Islet precursor cell (in vitro differentiated cells): ENCODE measurements at places on chromosomes 5 and 9.

DNA sequence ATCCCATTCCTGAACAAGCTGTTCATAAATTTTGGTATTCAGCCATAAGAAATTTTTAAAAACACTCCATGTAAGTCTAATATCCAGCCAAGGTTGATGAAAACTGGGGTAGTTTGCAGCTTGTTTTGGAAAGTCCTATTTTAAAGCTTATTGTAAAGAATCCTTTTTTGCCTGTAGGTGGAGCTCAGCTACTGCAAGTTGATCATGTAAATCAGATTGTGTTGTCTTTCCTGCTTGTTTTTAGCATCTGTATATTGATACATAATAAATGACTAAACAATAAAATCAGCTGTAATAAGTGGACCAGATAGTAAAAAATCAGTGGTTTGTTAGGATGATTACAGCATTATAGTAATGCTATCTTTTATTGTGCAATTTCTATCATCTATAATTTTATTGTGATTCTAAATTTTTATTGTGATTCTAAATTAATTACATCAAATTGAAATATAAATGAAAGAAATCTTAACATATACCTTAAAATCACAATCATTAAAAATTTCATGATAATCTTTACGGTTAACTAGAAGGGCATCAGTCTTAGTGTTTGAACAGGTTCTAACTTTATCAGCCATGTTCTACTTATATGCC lies 42.4 kb downstream of the CWC27 start:
- no peak for DNase-seq

DNA sequence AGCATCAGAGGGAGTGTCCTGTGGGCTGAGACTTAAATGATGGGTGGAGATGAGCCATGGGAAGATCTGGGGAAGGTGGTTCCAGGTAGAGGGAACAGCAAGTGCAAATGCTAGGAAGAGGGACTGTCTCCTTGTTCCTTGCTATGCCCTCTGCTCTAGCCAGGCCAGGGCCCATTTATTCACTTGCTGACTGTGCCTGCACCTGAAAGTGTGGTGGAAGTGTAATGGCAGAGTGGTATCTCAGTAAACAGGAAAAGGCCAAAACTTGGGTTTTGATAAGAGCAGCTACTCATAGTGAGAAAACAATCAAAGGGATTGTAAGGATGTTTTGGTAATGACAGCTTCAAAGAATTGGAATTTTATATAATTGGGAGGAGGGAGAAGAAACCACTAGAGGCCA lies 32.4 kb downstream of the TLE4 start:
- no peak for DNase-seq

GRCh38 chr9:92720209-92720765 lies 44.3 kb downstream of the BICD2 start:
- no peak for DNase-seq

DNA sequence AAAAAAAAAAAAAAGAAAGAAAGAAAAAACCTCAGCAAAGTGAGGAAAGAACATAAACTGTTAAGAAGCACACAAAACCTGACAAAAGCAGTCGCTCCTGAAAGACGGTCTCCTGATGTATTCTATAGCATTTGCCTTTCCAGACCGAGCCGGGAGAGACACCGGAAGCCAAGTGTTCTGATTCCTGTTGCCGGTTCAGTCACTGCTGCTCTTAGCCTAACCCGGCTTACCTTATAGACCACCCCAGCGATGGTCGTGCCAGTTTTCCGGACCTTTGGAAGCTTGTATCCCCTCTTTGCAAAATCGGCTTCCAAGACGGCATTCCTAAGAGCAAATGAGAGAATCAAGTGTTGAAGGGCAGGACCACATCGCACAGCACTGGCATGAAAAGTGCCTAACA lies 630 bp downstream of the PSMB7 start:
- DNase-seq: no peak

- no peak for DNase-seq
These were observed 8.1 kb downstream of the SETD9 start for GRCh38 chr5:56917534-56917933.

DNA sequence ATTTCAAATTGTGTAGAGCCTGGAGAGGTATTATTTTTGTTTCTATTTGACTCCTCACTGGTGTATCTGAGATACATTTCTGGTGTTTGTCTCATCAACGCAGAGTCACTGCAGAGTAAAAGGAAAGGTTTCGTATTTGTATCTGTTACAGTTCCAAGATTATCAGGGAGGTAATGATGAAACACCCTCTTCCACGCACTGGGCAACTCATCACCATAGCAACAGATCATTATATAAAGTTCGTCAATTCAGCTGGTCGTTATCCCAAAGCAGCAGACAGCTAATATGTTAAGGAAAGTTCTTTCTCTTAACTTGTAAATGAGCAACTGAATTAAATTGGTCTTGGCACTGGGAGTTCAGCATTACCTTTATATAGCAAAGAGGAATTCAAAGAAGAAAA lies 513.5 kb downstream of the MTRR start:
- DNase-seq: no peak

DNA sequence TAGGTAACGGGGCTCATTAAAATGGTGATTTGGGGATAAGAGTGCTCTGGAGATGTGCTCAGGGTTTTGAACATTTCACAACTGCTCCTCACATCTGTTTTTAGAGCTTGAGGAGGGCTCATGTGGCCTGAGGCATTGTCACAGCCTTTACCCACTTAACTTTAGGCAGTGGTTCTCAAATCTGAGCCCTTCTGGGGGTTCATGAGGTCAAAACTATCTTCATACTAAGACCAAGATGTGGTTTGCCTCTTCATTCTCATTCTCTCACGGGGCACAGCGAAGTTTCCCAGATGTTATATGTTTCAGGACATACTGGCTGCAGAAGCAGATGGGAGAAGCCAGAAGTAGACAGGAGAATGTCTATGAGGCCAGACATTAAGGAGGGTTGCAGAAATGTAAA lies 38.4 kb downstream of the STXBP1 start:
- no peak for DNase-seq

DNA sequence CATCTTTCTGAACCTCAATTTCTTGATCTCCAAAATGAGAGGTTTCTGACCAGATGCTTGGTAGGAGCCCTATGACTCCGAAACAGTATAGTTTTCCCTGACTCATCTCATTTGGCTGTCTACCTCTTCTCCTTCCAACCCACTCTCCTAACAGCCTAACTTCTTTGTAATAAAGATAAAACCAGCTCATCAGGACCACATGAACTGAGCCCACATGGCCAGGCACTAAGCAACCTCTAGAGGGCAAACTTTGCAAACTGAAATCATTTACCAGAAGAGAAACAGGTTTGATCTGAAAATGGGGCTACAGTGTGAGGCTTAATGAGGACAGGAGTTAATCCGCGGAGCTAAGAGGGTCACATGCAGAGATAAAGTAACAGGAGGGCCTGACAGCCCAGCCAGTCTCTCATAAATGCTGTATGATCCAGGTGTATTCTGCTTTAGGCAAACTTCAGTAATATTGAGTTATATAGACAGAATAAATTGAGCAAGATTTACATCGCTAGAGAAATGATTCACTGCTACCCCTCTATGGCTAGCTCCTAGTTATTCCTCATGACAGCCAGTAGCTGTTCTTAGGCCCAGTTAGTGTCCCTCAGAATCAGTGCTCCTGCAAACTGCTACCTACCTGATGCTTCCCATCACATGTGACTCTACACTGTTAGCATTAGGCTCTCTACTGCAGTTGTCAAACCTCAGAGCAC lies 64.6 kb downstream of the ABCA1 start:
- DNase-seq: peak; percentile 81

DNA sequence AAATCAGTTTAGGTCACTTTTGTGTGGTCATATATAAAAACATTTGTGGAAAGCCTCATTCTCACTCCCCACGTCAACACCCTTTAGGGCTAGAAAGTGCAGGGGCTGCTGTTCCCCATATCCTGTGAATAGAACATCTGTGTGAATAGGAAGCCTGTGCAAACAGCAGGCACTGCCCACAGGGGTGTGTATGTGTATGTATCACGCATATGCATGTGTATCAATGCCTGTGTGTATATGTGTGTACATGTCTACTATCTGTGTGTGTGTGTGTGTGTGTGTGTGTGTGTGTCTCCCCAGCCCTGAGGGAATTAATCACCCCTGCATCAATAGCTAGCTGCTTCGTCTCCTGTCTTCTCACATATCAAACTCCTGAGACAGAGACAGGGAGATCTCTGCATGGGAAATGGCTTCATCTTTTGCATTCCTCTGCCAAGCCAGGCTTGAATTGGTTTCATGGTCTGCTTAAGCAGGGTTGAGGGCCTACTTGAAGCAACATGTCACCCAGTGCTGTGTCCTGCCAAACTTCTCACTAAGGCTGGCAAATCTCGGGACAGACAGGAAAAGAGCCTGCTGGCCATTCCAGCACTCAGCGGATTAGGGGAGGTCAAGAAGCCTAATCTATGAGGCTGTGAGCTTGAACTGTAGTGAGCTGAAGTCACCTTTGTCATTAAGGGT lies 265.8 kb downstream of the ADAMTSL1 start:
- no peak for DNase-seq

- DNase-seq: no peak
These were observed 34.8 kb upstream of the PRDM12 start for GRCh38 chr9:130629443-130630070.

- no peak for DNase-seq
These were observed 81.1 kb upstream of the TNFAIP8 start for GRCh38 chr5:119274767-119275130.

DNA sequence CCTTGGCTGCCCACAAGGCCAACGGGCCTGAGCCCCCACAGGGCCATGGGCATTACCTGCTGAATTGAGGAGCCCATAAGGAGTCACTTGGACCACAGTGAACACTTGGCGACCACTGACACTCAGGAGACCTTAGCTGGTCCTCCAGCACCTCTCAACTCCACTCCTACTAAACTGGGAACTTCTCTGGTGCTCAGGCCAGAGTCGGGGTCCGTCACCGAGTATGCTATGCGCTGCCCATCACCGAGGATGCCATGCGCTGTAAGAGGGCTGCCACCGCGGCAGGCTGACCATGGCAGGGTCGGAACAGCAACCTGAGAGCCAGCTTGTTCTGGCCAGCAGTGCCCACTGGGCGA lies 600 bp upstream of the SQSTM1 start:
- DNase-seq: no peak

- DNase-seq: peak; percentile 94
These were observed 295.4 kb downstream of the CSNK1G3 start for GRCh38 chr5:123807177-123807945.

DNA sequence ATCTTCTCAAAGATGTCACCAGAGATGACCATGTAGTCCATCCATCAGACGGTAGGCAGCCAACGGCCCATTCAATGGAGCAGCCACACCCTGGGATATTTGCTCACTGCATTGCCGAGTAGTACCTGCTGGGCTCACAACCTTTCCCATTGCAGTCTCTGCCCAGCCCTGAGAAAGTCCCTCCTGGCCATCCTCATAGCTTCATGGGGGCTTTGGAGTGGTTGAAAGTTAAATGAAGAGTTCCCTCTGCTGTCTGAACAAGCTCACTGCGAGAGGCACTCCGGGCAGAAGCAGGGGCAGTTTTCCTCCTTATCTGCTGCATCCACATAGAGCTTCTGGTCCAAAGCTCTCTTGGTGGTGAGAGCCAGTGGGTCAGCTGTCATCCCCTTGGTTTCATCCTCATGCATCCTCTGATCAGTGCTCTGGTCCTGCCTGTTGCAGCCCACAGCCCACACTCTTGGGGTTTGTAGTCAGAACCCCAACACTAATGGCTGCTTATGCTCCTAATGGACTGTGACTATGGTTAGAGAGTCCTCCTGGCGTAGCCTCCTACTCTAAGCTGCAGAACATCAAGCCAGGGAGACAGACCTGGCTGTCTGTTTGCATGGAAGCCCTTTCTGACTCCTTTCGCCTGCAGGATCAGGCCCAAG lies 23.3 kb downstream of the TNFSF8 start:
- peak; percentile 93 for DNase-seq

- DNase-seq: no peak
These were observed 229.7 kb downstream of the EPB41L4A start for GRCh38 chr5:112189391-112189790.

DNA sequence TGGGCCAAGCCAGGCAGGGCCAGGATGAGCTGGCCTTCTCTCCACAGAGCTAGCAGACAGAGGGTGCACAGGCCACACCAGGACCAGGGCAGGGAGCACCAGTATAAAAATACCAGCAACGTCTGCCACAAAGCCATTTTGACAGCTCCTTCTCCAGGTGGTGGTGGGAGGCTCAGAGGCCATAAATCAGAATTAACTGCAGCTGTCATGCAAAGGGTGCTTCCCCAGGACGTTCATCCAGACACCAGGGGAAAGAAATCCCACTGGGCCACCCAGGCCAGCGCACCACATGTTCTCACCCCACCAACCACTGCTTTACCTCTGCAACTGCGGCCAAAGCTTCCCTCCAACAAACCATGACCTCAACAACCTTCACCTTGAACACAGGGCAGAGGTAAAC lies 403.7 kb upstream of the TRPC7 start:
- DNase-seq: no peak

GRCh38 chr9:112542593-112543292 lies 56.1 kb downstream of the KIAA1958 start:
- DNase-seq: no peak

DNA sequence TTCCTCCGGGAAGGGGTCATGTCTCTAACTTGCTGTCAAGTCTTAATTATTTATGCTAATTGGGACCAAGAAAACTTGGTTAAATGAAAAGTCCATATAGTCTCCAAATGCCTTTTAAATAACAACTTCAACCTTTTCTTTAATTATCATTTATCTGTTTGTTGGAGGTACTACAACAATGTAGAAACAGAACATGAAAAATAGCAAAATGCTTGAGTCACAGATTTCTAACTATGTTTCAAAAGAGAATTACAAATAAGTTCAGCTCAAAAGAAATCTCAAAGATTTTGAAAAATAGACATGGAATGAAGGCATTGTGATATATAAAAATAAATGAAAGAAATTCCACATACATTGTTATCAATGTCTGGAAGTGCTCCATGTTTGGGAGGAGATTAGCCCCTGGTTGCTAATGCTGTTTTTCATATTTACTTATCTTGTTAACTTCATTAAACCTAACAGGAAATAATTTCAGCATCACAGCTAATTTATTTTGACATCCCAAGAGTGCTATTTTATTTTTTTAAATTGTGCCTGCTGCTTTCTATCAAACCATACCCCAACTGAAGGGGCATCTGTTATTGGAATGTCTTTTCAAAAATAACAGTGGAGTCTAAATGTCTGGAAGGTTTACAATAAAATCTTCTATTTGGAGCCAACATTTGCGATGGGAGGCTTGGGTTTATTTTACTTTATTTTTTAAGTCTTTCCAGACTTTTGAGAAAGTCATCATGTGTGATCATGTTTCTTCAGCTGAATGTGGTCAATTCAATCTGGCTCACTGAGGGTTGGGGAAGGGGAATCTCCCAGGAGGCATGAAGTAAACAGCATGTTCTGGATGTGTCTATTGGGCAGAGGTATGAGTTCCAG lies 53.1 kb upstream of the ANKRD55 start:
- DNase-seq: no peak

- no peak for DNase-seq
These were observed 10.6 kb upstream of the PARP8 start for GRCh38 chr5:50655810-50656205.
